Hematopoietic multipotent progenitor cell treated with erythropoietin and hydrocortisone succinate and interleukin-3 and kit ligand, for 4 days (in vitro differentiated cells): ENCODE measurements at places on chromosomes 13 and 19.

GRCh38 chr13:103192511-103193135 is 126.4 kb upstream of the SLC10A2 start:
- no peak for DNase-seq

- DNase-seq, result no peak
These were observed 930.3 kb upstream of the PCDH9 start for GRCh38 chr13:68160466-68160865.

GRCh38 chr19:688214-688613 is 7.0 kb downstream of the PRSS57 start:
- no peak for DNase-seq

DNA sequence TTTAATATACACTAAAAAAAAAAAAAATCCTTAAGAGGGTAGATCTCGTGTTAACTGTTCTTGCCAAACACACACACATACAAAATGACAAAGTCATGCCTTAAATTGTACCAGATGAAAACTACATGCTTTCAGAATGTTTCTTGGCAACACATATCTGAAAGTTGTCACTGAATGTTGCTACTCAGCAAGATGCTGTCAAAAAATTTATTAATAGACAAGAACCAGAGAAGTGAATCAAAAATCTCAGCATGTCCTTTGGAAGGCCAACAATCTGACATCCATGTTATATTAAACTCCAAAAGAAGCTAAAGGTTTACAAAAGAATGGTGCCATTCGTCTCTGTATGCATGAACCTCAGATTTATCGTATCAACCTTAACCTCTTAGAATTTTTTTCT is 1746.2 kb upstream of the PRR20A start:
- no peak for DNase-seq

GRCh38 chr13:75907044-75907443 is 270.9 kb downstream of the LMO7 start:
- DNase-seq, result no peak

DNA sequence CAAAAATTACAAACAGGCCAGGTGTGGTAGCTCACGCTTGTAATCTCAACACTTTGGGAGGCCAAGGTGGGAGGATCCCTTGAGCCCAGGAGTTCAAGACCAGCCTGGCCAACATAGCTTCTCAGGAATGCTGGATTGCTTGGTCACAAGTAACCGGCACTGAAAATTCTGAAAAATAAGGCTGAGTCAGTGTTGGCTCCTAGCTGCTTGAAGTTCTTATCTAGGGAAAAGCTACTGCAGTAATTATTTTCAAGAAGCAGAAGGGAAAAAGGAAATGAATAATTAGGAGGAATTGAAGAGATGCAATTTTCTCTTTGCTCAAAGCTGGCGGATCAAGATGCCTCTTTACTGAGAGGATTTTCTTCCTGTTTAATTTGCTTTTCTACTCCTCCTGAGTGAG is 75.0 kb upstream of the GTF3A start:
- DNase-seq, result no peak

GRCh38 chr13:44921931-44922758 is 67.1 kb downstream of the NUFIP1 start:
- no peak for DNase-seq

DNA sequence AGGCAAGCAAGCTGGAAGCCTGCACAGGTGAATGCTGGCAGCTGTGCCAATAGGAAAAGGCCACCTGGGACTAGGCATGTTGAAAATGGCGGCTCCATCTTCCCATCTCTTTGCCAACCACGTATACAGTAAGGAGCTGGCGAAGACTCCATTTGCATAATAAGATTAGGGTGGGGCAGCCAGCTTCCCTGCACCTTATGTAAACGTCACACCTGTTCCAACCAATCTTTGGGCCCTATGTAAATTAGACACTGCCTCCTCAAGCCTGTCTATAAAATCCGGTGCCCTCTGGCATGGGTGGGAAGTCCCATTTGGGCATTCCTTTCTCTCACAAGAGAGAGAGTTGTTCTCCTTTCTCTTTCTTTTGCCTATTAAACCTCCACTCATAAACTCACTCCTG is 16.8 kb downstream of the ADGRE2 start:
- DNase-seq, result no peak

DNA sequence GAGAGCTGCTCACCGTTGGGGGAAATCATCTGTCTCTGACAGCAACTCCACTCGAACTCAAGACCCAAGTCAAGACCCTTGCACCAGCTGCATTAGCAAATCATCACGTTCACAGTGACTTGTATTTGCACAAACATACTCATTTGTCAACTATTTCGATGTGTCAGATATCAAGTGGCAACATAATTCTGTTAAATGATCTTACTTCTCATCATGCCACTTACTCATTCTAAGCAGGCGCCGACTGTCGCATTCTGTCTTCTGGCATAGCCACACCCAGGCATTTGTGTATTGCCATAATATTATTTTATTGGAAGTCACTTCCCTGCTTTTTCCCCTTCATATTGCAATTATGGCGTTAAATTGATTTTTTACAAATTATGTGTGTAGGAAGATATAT is 23.0 kb upstream of the ATP1A3 start:
- no peak for DNase-seq

GRCh38 chr13:46905249-46905648 is 8.4 kb upstream of the HTR2A start:
- DNase-seq, result peak; percentile 32

DNA sequence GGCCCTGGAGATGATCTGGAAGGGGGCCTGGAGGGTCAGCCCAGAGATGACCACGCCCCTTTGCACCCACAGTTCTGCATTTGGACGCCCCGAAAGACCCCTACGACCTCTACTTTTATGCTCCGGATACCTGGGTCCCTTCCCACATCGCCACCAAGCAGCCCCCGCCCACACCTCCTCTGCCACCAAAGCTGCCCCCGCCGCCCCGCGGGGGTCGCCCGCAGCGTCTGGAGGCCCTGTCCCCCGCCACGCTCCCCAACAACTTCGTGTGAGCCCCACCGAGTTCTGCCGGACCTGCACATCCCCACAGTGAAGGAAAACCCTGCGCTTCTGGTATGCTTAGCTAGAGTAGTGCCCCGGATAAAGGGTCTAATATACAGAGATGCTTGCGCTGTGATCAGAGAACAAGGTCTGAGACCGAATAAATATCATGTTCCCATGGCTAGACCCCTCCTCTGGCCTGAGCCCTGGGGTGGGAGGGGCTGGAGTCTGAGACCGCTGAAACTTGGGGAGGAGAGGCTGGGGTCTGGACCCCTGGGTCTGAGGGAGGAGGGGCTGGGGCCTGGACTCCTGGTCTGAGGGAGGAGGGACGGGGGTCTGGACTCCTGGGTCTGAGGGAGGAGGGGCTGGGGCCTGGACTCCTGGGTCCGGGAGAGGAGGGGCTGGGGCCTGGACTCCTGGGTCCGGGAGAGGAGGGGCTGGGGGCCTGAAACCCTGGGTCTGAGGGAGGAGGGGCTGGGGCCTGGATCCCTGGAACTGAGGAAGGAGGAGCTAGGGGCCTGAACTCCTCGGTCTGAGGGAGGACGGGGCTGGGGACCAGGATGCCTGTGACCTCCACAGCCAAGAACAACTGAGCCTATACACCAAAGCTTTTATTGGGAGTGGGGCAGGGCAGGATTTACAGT is 3.6 kb downstream of the GFY start:
- DNase-seq, result no peak
